ENCODE measurements at places on chromosomes 4 and X.

GRCh38 chr4:31657859-31658570, 937.8 kb downstream of the PCDH7 start:
- no peak for DNase-seq

DNA sequence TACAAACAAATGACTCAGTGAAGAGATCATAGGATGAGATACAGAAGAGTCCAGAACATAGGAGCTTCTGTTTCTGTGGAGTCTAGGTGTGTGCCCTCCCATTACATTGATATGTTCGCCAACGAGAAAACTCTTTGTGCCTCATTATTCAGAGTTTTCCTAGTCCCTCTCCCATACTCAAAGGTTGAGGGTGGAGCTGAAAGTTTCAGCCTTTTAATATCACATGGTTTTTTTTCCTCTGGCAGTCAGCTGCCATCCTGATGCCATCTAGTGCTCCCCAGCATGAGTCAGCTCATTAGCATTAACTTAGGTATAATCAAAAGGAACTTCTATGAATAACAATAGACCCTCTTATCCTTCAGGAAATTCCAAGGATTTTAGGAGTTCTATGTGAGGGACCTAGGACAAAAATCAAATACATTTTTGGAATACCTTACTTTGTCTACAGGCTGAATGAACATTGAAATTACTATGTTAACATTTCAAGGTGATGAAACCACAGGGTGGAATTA, 559.6 kb upstream of the AMOT start:
- DNase-seq, result no peak

- DNase-seq, result no peak
These were observed 135.2 kb upstream of the TSPAN5 start for GRCh38 chr4:98793658-98794057.

GRCh38 chr4:2696423-2696822, 59.7 kb downstream of the TNIP2 start:
- no peak for DNase-seq

DNA sequence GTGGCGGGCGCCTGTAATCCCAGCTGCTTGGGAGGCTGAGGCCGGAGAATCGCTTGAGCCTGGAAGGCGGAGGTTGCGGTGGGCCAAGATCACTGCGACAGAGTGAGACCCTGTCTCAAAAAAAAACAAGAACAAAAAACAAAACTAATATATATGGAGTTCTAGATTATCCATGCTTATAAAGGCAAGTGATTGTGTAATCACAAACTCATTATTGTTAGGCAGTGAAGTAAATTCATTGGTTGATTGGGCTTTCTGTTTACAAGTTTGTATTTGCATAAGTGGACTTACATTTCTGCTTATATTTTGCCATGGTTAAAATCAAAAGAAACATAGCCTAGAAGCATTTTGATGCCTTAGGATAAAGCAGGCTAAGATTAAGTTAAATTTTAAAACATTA, 2.5 kb upstream of the UBE2D3 start:
- DNase-seq, result no peak

DNA sequence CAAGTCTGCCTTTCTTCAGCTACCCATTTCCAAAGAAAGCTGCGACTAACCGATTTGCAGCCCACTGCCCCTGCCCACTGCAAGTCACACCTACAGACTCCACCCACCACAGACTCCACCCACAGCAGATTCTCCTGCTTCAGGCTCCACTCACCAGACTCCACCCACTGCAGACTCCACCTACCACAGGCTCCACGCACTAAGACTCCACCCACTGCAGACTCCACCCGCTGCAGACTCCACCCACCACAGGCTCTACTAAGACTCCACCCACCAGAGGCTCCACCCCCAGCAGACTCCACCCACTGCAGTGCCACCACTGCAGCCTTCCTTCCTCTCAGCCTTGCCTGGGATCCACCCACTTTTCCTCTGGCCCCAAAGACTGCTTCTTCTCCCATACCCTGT, 41.3 kb downstream of the ABLIM2 start:
- DNase-seq, result no peak

DNA sequence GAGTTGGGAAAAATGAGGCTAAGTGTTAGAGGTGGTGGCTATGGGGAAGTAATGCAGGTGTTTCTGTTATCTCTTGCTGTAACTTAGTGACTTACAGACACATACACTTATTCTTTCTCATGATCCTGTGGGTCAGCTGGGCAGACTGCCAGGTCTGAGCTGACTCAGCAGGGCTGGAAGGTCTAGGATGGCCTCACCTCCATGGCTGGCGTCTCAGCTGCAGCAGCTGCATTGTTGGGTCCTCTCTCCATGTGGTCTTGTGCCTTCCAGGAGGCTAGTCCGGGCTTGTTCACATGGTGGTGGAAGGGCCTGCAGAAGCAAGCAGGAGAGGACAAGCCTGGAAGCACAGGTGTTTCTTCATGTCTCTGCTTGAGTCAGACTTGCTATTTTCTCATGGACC, 172.7 kb downstream of the NHS start:
- DNase-seq, result no peak

- no peak for DNase-seq
These were observed 284.7 kb downstream of the ZNF674 start for GRCh38 chrX:46260499-46260898.

DNA sequence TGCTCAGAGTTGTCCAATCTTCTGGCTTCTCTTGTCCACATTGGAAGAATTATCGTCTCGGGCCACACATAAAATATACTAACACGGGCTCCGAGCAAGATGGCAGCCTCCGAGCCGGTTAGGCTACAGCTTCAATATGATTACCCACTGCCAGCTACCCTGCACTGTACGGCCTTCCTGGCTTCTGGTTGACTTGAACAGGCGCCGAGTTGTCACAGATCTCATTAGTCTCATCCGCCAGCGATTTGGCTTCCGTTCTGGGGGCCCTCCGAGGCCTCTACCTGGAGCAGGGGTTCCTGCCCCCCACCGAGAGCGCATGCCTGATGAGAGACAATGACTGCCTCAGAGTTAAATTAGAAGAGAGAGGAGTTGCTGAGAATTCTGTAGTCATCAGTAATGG, 101.2 kb upstream of the NUDT6 start:
- DNase-seq, result no peak

DNA sequence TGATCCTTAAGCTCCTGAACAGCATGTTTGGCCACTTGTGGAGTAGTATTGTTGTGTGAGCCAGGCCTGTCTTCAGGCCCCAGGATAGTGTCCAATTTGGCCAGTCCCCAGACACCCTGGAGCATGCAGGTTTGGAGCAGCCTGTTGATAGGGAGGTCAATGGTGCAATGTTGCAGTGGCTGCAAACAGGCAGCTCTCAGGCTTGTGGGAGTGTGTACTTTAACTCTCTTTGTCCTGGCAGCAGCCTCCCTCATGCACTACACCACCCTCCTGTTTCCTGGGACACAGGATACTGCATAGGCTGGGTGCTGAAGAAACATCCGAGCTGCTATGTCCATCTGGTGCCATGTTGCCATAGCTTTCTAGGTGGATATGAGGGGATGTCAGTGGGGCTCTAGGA, 24.0 kb downstream of the TECRL start:
- no peak for DNase-seq

DNA sequence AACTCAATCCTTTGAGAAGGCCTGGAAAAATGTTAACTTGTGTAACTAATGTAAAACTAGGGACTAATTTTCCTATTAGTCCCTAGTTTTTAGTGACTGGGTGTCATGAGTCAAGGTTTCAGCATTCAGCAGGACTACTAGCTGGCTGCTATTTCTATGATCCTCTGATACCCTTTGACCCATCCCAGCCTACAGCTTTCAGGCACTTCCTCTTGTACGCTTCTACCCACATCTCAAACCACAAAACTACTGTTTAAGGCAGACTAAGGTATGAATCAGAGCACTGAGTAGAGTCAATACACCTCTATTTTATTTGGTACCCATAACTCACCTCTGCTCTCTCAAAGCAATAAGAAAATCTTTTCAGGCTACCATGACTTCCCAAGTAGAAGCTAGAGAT, 809.6 kb downstream of the PDHA2 start:
- DNase-seq, result no peak

DNA sequence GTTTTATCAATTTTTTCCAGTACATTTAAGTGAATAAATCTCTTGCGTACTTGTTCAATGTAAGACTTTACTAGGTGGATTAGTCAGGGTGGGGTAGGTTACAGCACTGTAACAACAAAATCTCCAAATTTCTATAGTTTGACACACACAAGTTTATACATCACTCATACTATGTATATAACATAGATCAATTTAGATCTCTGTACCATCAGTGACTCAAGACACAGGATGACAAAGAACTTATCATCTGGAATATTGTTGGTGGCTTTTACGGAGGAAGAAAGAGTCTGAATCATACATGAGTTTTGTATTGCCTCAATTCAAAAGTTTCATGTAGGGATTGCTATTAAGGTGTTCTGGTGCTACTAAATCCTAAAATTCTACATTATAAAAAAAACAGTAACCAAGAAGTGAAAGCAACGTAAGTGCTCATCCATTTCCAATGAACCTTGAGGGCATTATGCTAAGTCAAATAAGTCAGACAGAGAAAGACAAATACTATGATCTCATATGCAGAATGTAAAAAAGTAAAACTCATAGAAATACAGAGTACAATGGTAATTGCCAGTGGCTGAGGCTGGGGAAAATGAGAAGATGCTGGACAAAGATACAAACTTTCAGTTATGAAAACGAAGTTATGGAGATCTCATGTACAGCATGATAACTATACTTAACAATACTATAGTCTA, 98.0 kb upstream of the DKK2 start:
- no peak for DNase-seq

DNA sequence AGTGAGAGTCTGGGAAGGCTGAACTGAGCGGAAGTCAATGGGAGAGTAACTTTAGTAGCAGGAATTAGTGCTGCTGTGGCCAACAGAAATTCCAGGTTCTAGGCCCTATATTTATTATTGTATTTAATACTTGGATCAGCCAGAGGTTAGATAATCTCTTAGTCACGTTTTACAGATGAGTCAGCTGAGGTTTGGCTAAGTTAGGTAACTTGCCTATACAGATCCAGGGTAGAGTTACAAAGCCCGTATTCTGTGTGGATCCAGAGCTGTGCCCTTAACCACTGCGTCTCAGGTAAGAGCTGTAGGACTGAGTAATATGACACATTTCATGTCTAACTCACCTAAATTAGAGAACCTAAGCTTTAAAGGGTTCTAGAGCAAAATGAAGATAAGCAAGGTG, 20.5 kb downstream of the PSMD10 start:
- no peak for DNase-seq

DNA sequence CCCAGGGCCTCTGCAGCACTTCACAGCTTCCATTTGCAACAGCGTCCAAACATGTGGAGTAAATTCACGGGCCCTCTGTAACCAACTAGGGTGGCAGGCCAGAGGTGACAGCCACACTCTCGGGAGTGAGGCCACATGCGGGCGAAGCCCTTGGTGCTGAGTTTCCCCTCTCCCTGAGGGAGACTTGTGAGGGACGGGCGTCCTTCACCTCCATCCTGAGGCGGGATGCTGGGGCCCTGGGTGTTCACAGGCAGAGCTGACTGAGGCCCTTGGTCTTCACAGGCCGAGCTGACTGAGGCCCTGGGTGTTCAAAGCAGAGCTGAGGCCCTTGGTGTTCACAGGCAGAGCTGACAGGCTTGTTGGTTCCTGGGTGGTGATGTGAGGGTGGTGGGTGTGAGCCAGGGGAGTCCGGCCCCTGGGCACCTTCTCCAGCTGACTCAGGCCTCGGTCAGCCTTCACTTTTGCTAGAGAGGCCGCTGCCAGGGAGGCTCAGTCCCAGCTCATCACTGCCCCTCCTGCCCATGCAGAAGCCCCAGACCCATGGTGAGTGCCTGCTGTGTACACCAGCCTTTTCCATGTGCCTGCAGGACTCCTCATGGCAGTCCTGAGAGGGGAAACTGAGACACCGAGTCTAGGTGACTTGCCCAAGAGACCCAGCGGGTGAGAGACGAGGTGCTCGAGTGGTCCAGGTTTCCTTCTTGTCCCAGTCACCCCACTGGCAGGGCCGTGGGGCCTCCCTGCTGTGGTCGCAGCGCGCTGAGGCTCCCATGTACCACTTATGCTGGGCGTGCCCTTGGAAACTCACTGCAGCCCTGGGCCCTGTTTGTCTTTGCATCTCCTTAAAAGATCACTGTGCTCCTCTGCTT, 8.5 kb downstream of the WFS1 start:
- DNase-seq, result no peak

Measured in stimulated activated CD8-positive, alpha-beta memory T cell treated with anti-CD3 and anti-CD28 coated beads, Interleukin-15, amount 100 ng/mL, for 1 hour (primary cell).